ENCODE measurements at places on chromosomes 6 and 20.

GRCh38 chr6:116580198-116580597, 8.9 kb downstream of the RWDD1 start:
- no peak for DNase-seq

- no peak for DNase-seq
Measured at GRCh38 chr20:57996465-57996864, 232.0 kb downstream of the ANKRD60 start.

DNA sequence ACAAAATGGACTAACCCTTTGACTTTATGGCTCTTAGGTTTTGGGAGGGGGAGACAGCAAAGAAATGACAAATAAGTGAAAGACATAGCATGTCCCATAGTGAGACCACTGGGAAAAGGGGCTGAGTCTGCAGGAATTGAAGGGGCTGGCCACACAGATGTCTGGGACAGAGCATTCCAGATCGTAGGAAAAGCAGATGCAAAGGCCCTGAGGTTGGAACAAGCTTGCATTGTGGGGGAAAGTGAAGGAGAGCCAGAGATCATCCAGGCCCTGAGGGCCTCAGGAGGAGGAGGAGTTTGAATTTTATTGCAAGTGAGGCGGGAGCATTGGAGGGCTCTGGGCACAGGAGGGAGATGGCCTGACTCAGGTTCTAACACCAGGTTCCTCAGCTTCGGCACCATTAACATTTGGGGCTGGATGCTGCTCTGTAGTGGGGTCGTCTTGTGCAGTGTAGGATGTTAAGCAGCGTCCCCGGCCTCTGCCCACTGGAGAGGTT, 97.5 kb downstream of the CEBPB start:
- no peak for DNase-seq

GRCh38 chr6:9515633-9516606, 899.0 kb downstream of the TFAP2A start:
- DNase-seq: no peak

- DNase-seq: no peak
Measured at GRCh38 chr20:19330731-19331130, 118.3 kb downstream of the SLC24A3 start.

- DNase-seq: no peak
Measured at GRCh38 chr6:148448369-148449012, 105.9 kb downstream of the SASH1 start.

- peak; percentile 77 for DNase-seq
Measured at GRCh38 chr20:50957798-50958614, at the start of gene DPM1. TSS of gene DPM1 (minus strand) at chr20:50958532. CDS start at chr20:50958523, 9 bp downstream.

GRCh38 chr20:2405693-2406065, 25.0 kb downstream of the TGM6 start:
- no peak for DNase-seq

DNA sequence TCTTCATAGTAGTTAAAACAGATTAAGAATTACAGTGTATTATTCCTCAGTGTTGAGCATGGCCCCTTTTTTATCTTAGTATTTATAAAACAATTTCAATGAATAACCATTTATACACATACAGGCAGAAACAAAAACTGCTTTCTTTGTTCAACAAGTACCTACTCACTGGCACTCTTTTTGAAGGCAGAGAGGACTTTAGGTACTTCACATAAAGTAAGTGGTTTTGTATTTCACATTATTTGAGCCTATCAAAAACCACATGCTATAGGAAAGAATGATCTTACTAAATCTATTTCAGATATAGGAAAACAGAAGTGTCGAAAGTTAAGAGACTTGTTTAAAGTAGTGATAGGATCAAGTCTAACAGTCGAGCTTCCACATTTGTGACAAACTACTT, 73.8 kb downstream of the PRKN start:
- DNase-seq: no peak

DNA sequence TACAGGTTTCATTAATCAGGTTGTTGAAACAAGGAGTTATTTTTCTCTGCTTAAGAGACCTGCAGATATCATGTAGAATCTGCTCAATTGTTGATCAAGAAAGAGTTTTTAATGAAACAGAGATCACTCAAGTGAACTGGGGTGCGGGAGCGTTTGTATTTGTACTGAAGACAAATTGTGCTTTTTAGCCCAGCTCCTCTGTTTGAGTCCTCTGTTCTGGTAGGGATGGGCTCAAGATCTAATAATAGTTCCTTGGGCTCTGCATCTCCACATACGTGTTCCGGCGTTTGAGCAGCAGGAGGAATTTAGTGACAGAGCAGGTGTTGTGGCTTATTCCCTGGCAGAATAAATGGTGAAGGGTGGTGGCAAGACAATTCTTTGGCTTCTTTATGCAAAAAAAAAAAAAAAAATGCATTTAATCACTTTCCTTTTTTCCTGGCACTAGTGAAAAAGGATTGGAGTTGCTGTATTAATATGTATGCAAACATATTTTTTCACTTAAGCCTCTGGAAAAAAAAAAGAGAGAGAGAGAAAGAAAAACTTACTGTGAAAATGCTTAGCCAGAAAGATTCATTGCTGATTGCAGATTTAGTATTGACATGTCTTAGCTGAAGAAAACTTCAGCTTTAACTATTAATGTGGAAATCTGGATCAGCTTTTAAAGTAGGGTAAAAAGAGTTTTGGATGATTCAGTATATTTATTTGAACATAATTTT, 4.0 kb downstream of the CITED2 start:
- no peak for DNase-seq

GRCh38 chr6:137661601-137662000, 167.4 kb upstream of the OLIG3 start:
- DNase-seq: peak; percentile 62

- DNase-seq: no peak
Measured at GRCh38 chr6:108689272-108690161, 128.8 kb downstream of the FOXO3 start.

DNA sequence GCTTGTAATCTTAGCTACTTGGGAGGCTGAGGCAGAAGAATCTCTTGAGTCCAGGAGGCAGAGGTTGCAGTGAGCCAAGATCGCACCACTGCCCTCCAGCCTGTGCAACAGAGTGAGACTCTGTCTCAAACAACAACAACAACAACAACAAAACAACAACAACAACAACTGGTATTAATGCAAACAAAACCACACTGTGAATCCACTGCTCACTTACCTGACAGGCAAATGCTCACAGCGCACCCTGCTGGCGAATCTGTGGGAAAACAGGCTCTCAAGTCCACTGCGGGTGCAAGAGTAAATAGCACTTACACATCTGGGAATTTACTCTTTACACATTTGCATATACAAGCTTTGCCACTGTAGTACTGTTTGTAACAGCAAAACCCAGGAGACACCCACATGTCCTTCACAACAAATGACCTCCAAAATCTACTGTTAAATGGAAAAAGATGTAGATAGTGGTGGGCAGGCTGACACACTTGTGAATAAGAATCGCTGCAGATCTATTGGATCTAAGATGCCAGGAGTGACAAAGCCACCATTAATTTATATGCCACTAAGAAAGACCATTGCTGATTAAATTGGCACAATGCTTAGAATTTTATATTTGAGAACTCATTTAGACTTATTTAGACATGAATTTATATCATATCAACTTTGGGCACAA, 29.3 kb downstream of the NSFL1C start:
- peak; percentile 71 for DNase-seq

DNA sequence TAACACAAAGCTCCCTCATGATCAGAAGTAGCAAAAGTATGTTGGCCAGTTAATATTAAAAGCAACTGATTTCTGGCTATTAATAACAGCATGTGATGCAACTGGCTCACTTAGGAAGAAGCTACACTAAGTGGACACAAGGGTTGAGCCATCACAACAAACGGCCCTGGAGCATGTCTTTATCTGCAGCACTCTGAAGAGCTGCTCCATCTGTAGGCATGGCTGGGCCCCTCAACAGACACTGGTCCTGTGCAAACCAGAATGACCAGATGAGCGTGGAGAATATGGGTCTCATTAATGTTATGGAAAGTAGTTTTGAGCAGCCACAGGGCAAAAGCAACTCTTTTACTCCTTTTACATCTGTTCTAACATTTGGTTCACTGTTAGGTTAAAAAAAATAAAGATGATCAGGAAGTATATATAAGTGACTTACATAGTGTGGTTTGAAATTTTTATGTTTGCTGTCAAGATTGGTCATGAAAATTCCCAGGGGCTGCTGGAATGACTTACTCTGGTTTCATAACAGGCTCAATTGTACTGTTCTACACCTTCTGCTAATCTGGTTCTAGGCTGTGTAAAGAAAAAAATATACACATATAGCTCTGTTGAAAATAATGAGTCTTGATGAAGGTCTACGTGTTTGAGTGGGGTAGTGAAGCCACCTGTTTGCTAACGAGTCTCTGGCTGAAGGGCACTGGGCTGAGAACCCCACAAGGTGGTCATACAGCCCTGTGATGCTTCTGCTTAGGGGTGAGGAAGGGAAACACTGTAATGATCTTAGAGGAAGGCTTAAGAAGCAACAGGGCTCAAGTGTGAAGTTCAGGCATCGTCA, 58.1 kb downstream of the INSM1 start:
- DNase-seq: no peak

DNA sequence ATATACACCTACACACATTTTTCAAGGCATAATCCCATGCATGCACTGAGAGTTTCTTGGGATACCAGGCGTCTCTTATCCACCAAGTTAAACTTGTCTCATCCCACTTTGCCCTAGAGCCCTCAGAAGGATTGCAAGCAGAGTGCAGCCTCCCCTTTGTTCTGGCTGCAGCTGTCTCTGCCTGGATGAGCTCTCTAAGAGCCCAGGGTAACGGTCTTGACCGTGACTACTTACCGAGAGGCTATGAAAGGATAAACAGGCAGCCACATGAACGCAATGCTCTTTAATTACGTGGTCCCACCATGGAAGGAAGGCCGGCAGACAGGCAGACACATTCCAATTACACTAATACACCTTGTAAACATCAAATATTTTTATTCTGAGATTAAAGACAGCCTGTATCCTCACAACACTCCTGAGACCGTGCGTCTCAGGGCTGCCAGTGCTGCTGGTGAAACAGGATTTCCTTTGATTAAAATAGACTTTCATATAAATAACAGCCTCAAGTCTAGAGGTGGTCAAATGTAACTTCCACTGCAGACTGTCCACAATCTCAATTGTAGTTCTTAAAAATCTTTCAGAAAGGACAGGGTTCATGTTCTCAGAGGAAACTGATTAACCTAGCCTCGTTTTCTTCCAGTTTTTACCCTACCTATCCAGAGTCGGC, 210.0 kb upstream of the PRDM1 start:
- DNase-seq: no peak

- no peak for DNase-seq
Measured at GRCh38 chr6:34233867-34234266, 2.8 kb upstream of the HMGA1 start.

Measured in stimulated activated CD4-positive, alpha-beta T cell treated with anti-CD3 and anti-CD28 coated beads, TNF-alpha, amount 100 ng/mL, for 24 hours (primary cell).